Effector CD4-positive, alpha-beta T cell (primary cell): ENCODE measurements at places on chromosomes 1 and 21.

- no peak for DNase-seq
These were observed 88.4 kb downstream of the DYRK1A start for GRCh38 chr21:37454869-37455503.

DNA sequence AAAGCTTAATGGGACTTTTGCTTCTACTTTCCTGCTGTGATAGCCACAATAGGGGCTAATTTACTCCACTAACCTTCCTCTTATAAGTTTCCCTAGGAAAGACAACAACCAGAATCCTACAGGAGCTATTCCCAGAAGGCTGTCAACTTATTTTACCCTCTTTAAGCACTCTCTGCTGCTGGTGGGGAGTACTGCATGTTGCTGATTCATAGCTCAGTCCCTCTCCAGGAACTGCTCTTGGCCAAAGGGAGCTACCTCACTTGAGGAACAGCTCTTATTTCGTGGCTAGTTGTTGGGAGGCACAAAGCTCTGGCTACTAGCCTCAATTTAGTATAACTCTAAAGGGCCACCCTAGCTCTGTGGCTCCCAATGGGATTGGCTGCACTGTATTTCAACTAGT, 37.2 kb downstream of the ADSS2 start:
- no peak for DNase-seq

GRCh38 chr1:223520200-223520599, 127.0 kb downstream of the CCDC185 start:
- DNase-seq: no peak

DNA sequence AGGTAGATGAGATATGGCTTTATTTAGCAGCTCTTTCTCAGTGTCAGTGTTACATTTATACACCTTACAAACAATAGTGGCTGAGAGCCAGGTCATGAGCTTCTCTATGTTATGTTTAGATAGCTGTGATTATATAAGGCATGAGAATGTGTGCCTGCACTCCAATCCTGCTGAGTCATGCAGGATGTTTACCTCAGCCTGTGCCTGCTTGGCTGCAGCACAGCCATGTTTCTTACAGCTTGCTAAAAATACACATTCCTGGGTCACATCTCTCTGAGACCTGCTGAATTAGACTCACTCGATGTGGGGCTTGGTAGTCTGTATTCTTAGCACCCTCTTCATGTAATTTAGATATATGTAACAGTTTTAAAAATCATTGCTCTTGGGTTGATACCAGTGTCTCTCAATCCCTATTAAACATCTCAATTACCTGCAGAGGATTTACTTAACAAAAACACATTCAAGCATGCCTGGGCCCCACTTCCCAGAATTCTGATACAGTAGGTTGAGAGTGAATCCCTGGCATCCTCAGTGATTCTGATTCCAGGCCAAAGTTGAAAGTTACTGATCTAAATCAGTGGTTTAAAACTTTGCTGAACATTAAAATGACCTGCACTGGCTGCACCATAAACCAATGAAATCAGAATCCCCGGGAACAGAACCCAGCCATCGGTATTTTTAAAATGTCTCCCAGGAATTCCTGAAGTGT, 107.5 kb downstream of the GDAP2 start:
- no peak for DNase-seq

DNA sequence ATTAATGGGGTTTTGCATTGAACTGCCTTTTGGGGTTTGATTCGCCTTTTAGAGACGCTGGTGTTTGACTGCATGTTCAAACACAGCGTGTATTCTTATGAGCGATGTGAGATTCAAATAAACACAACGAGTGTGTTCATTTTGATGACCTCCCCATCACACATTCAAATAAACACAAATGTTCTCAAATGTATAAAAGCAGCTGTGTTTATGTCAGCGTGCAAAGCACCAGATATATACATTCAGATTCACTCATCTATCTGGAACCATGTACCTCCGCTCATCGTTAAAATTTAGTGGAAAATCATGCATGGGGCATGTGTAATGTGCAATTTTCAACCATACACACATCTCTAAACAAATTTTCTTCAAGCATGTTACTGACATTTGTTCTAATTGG, 21.4 kb upstream of the LMO4 start:
- DNase-seq: no peak

DNA sequence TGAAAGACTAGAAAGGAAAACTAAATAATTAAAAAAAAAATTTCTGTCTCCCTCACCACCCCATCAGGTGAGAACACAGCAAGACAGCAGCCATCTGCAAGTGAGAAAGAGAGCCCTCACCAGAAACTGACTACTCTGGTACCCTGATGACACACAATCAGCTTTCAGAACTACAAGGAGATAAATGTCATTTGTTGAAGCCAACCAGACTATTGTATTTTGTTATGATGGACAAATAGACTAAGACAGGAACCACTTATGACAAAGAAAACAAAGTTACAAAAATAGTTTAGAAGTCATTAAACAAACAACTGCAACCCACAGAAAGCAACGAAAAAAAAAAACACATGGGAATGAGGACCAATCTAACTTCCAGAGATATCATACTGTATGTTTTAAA, 98.3 kb downstream of the FAF1 start:
- DNase-seq: no peak

- no peak for DNase-seq
These were observed 25.0 kb upstream of the CCDC27 start for GRCh38 chr1:3727042-3727824.

GRCh38 chr1:110387048-110387754, 3.6 kb downstream of the SLC16A4 start:
- no peak for DNase-seq

DNA sequence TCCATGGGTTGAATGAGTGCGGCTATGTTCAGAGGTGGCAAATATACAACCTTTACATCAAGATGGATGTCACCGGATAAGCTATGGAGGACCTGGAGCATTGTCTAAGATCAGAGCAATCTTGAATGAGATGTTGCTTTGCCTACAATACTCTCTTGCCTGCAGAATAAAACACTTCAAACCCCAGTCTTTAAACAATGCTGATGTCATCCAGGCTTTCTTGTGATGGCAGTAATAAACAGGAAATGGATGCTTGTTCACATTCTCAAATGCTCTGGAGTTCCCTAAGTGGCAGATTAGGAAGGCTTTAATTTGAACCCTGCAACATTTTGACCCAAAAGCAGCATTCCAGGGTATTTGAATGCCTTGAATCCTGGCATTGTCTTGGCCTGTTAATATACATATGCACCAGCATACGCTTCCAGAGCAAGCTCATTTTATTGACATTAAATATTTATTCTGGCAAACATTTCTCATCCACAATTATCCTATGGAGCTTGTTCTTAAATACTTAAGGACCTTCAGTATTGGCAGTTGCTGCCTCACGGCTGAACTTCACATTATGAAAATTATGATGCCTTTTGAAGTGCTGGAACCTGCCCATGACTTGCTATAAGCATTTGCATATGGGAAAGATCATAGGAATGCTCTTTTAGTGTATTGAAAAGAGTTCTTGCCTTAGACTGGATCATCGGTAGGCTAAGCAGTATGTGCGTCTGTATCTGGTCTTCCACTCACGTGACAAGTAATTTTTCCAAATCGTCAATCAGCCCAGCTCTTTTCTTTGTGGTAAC, 422.7 kb downstream of the SIPA1L2 start:
- no peak for DNase-seq

DNA sequence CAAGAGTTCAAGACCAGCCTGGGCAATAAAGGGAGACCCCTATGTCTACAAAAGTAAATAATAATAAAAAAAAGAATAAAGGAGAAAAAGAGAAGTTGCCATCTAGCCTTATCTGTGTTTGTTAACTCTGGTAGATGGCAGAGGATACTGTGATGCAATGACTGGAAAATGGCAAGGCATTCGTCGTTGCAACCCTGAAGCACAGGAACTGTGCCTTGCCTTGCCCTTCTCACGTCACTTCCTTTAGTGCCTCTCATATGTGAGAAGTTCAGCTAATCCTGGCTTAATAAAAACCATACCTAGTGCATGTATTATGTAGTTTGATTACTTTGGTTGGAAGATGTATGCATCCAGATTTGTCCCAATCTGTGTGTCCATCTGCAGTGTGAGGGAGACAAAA, 25.8 kb upstream of the PIGC start:
- DNase-seq: no peak

- DNase-seq: no peak
These were observed 16.9 kb downstream of the NTMT2 start for GRCh38 chr1:170162459-170163246.

DNA sequence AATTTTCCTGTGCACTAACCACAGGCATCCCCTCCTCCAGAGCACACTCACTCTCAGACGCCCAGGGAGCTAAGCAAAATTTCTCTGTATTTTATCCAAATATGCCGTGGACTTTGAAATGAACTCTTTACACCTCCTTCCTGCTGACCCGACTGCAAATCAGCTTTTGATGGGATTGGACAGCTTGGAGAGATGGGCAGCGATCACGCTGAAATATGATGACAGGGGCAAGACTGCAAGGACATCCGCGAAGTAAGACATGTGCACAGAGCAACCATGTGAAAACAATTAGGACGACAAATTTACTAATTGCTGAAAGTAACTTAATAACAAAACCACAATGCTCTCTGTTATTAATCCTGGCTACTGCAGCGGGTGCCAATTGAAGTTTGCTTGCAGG, 64.6 kb upstream of the CLDN14 start:
- DNase-seq: no peak

GRCh38 chr1:187310038-187310631, 481.4 kb downstream of the PLA2G4A start:
- no peak for DNase-seq

DNA sequence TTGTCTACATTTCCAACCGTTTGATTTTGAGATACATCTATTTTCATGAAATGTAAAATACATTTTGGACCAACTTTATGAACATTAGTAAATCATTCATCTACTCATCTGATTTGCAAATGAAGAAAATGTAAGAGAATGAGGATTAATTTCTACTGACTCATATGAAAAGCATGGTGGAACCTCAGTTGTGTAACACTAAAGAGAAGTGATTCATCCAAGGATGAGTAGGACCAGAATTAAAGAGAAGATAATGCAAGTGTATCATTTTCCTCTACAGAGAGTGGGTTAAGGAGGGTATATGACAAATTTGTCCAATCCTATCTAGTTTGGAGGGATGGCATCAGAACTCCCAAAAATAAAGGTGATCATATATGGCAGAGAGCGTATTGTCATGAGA, 1967.6 kb downstream of the MRPL39 start:
- no peak for DNase-seq

DNA sequence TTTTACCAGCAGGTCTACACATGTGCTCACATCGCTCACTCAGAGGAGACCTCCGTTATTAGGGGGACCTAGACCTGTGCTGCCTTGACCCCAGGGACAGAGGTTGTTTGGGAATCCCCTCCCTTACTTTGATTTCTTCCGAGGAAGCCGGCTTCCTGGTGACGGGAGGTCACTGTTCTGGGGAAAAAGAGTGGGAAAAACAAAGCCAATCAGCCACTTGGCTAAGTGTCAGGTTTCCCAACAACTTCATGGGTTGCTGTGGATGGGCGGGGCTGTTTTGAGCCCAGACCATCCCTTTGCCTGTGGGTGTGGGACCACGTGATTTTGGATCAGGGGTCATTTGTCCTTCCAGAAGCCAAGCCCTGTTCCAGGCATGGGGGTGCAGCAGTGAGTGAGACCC, 7.1 kb upstream of the KCNAB2 start:
- DNase-seq: no peak

GRCh38 chr21:44498280-44499210, 41.5 kb downstream of the KRTAP10-1 start:
- no peak for DNase-seq

- DNase-seq: no peak
These were observed 66.3 kb upstream of the PPP2R5A start for GRCh38 chr1:212218911-212219310.

- no peak for DNase-seq
These were observed 188.2 kb downstream of the ZBTB18 start for GRCh38 chr1:244239261-244239770.

GRCh38 chr1:5828308-5828935, 163.8 kb downstream of the NPHP4 start:
- DNase-seq: no peak

GRCh38 chr1:161131523-161132409, 701 bp downstream of the DEDD start:
- DNase-seq: no peak
